ENCODE measurements at places on chromosomes 6 and 20.
A peak's percentile ranks its signal among the peaks of the same experiment; 100 is the strongest.

DNA sequence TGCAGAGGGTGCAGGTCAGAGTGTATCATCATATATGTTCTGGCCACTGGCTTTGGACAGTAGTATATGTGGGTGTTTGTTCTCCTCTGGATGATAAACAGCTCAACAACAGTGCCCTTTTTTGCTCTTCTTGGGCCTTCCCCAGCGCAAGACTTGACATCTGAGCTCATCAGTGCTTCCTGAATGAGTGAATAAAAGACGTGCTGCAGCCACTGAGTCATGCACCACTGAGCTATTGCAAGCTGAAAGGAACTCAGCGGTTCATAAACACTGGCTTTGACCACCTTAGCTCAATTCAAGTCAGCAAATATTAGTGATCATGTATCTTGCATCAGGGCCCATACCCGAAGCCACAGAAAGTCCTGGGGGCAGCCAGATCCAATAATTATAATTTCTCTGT lies 105.3 kb upstream of the KCNG1 start:
- DNase-seq: no peak

- DNase-seq: no peak
Observed at GRCh38 chr20:47173596-47174216, 182.8 kb downstream of the ZMYND8 start.

DNA sequence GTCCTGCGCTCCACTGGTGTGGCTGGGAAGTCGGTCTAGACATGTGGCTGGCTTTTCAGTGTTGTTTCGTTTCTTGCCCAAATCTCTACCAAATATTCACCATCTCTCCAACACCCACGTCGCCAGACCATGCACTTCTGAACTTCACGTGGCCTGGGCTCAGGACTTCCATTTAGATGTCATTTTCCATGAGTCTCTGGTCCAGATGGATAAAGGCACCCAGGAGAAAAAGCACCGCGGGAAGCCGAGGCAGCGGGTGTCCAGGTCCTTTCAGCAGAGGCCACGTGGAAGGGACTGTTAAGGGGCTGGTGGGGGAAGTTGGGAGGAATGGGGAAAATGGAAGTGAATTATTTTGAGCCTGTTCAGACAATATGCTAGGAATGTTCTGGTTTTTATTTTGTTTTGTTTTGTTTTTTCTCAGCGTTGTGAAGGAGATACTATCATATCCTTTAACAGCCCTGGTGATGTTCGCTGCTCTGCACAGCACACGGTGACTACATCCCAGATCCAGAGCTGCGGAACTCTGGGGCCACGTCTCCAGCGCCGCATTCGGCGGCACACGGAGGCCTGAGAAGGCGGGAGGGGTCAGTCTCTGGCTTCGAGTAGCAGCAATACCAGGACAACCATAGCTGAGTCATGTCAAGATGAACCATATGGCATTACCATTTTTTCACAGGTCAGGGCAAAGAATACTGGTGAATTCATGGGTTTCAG lies 230.3 kb downstream of the THBS2 start:
- DNase-seq: no peak

DNA sequence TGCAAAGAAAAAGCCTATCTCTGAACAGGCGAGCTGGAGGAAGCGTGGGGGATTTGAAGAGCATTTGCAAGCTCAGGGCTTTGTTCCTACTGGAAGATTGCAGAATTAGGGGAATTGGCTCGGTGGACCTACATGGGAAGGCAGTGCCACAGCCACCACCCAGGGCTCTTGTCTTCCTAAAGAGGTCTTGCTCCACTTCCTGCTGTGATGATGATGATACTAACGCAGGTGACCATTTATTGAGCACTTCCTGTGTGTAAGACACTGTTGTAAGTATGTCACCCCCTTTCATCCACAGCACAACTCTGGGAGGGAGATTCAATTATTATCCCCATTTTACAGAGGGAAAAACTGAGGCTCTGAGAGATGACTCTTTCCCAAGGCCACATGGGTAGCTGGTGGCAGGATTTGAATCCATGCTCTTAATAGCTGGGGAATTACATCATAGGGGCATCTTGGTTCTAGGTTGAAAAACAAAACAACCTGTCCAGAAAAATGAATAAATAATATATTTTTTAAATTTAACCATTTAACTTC lies 41.2 kb downstream of the BMP7 start:
- DNase-seq: no peak

GRCh38 chr20:47127999-47128398 lies 228.5 kb downstream of the ZMYND8 start:
- DNase-seq: no peak

DNA sequence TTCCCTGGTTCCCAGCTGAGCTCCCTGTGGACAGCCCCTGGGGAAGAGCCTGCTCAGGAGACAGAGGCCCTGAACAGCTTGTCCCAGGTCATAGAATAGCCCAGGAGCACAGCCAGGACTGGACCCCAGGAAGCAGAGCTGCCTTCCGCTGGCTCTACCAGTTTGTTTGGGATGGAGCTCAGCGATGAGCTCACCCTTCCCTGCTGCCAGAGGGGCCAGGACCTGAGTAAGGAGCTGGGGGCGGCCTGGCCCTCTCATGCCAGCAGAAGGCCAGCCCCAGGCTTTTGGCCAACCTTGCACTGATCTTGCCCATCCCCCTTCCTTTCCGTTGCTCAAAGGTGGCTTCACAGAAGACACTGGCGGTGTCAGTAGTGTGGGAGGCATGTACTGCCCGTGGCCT lies 17.5 kb downstream of the MMP24OS start:
- DNase-seq: no peak

DNA sequence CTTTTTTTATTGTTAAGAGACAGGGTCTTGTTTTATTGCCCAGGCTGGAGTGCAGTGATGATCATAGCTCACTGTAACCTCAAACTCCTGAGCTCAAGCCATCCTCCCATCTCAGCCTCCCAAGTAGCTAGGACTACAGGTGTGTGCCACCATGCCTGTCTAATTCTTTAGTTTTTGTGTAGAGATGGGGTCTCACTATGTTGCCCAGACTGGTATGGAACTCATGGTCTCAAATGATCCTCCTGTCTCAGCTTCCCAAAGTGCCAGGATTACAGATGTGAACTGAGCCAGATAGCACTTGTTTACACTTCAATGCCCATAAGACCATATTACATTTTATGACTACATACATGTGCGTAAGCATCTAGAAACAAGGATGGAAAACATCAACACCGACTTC lies 18.1 kb downstream of the EIF2S2 start:
- DNase-seq: no peak

DNA sequence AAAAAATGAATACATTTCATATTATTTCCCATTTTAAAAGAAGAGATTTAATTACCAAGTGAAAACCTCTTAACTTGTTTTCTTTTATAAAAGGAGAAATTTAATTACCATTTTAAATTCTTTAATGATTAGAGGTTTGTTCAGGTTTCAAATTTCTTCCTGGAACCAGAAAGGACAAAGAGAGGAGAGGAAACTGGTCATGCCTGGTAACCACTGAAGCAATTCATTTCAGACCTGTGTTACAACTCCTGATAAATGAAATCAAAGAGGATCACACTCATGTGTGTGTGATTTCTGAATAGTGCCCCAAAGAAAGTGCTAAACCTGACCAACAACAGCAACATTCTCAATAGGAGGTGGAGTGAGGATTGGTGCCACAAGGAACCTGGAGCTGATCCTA lies 12.6 kb upstream of the SLPI start:
- DNase-seq: no peak

DNA sequence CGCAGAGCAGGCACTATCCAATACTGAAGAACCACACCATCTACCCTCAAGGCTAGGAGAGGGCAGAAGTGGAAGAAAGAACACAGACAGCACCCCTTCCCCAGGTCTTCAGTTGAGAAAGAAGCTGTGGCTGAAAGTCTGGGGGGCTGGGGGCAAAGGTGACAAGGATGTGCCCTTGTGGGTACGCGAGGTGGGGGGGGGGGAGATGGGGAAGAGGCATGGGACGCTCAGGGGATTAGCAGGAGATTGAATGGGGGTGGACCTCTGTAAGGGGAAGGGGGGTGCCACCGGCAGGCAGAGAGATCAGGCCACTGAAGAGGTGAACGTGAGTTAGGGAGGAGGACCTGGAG lies 1.1 kb downstream of the B4GALT5 start:
- DNase-seq: no peak

DNA sequence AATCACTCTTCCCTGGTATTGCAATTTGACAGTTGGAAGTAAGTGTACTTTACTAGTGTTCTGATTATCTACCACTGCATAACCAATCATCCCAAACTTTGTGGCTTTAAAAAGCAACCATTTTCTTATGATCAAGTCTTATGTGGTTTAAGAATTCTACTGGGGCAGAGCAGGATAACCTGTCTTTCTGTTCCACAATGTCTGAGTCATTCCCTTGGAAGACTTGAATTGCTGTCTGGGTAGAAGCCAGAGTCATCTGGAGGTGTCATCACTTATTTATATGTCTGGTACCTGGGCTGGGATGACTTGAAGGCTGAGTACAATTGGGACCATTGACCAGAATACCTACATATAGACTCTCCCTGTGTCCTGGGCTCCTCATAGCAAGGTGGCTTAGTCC lies 644.3 kb downstream of the HDGFL1 start:
- DNase-seq: no peak

GRCh38 chr20:18019068-18019467 lies 38.6 kb downstream of the OVOL2 start:
- DNase-seq: no peak

- no peak for DNase-seq
Observed at GRCh38 chr6:156474507-156475120, 302.6 kb upstream of the ARID1B start.

DNA sequence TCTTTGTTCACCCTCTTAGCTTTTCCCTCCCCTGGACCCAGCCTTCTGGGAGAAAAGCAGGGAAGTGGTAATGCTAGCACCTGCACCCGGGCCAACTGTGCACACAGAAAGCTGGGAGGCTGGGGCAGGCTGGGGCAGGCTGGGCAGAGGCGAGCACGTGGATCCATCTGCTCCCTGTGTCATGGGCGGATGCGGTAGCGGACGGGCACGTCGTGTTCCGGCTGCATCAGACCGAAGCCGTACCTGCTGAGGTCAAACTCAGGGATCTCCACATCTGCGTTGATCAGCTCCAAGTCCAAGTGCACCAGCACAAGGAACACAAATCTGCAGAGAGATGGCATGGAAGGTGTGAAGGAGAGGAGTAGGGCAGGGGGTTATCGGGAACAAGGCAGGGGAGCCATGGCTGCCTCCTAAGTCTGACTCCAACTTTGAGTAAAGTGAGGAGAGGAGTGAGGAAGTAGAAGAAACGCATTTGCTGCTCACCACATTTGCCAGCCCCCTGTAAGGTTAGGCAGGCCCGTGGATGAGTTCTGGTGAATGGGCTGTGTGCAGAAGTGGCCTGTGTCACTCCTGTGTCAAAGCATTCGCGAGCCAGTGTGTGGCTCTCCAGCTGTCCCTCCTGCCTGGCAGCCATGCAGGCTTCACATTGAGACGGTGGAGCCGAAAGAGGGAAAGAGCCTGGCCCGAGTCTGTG lies 25.4 kb upstream of the KCNB1 start:
- DNase-seq: no peak

GRCh38 chr6:69594405-69594804 lies 202.4 kb downstream of the LMBRD1 start:
- DNase-seq: no peak

DNA sequence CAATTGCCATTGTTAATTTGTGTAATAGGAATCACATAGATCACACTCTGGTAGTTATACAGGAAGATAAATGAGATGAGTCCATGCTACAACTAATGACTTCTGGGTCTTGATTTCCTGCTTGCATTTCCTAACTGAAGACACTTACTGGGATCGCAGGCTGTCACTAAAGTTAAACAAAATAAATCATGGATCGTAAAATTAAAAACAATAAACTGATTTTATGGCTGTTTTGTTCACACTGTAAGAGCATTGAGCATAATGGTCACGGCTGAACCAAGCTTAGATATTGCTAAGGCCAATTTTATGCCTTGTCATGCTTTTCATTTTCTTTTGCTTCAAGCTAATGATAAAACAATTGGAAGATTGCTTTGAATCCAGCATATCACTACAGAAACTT lies 332.5 kb upstream of the CITED2 start:
- DNase-seq: no peak

- DNase-seq: no peak
Observed at GRCh38 chr20:11248687-11249638, 575.2 kb upstream of the JAG1 start.

DNA sequence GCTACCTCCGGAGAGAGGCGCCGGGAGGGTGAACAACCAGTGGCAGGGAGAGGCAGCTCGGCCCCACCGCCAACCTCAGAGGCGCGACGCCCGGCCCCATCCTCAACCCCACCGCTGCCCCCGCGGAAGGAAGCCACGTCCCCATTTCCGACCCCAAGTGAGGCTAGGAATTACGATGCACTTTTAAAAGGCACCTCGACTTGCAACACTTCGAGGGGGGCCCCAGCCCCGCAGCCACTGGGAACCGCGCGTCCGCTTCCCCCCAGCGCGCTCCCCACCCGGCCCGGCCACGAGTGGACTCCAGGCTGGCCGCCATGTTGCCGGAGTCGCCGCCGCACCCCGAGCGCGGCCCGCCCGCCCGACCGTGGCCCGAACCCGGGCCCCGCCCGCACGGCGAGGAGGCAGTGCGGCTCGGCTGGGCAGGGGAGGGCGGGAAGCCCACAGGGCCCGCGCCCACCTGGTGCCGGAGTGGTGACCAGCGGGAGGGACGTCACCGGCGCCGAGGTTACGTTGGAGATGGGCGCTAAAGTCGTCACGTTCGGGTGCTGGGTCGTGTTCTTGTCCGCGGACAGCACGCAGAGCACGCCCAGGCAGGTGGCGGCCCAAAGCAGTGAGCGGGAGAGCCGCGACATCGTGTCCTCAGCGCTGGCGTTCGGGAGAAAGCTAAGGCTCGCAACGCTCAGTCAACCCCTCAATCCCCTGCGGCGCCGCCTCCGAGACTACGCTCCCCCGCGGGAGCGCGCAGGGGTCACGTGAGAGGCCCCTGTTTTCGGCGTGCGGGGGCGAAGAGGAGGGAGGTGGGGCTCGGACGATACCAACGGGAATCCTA lies at the start of gene CD164:
Gene CD164, minus strand, starts transcription at position 721 of the 829 bp plus-strand sequence. Its CDS starts 89 bp downstream, at position 632.
- DNase-seq: peak; percentile 10

- no peak for DNase-seq
Observed at GRCh38 chr6:19994909-19995308, 157.7 kb downstream of the ID4 start.

GRCh38 chr6:35703554-35703953 lies 14.8 kb upstream of the FKBP5 start:
- no peak for DNase-seq

- no peak for DNase-seq
Observed at GRCh38 chr20:53296451-53297153, 297.0 kb downstream of the ZNF217 start.

DNA sequence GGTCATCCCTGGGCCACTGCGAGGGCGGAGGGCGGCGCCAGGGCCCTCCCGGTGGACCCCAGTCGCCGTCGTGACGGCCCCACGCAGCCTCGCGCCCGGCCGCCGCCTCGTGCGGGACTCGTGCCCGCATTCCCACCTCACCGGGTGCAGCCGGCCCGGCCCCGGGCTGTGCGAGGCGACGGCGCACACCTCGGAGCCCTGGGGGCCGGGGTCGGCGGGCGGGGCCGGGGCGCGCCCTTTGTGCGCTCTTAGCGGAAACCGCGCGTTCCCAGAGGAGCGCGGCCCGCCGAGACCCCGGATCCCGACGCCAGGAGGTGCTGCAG lies 5.5 kb upstream of the DLL1 start:
- no peak for DNase-seq
